ENCODE measurements at places on chromosomes 6 and 20.

DNA sequence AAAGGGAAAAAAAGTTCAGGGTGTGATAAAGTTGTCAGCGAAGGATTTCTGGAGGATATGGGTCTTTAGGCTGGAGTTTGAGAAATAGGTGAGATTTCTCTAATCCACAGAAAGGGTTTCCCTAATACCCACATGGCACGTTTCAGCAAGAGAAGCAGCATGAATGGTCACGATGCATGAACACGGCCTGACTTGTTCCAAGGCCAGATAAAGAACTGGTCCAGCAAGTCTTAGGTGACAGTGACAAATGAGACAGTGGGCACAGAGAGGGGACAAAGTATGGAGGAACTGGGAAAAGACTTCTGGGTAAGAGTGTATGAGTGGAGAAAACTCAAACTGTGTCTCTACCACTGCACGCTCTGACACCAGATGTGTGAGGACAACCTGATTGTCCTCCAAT lies 262.0 kb upstream of the FOXQ1 start:
- DNase-seq: no peak

DNA sequence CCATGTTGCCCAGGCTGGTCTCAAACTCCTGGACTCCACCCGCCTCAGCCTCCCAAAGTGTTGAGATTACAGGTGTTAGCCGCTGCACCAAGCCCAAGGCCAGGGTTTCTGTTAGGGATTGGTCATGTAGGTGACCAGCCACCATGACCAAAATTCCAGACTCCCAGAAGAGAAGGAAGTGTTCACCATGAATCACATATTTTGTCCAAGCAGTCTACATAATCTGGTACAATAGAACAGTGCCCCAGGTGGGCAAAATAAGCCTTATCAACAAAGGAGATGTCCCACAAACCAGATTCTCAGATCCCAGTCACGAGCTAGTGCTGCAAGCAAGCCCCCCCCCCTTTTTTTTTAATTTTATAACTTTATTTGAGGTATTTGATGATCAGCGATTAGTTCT lies 20.0 kb downstream of the ZNF341 start:
- DNase-seq: no peak

DNA sequence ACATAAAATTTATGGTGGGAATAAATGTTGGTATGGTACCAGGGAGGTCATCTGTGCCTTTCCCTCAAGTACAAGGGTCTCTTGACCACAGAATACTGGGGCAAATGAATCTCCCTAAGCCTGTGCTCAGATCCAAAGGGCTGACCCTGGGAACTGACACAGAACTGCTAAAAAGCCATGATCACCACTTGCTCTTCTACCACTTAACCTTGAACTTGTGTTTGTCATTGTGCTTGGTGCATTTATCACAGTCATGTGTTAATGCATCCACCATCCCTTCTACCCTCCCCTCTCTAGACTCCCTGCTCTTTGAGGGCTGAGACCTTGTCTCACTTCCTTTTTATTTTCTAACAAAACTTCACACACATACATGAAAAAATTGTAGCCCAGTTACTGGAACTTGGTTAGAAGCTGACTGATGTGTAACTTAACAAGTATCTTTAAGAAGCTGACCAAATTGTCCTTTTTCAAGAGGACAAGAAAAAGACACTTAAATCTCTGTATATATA lies 46.1 kb upstream of the PBOV1 start:
- no peak for DNase-seq

DNA sequence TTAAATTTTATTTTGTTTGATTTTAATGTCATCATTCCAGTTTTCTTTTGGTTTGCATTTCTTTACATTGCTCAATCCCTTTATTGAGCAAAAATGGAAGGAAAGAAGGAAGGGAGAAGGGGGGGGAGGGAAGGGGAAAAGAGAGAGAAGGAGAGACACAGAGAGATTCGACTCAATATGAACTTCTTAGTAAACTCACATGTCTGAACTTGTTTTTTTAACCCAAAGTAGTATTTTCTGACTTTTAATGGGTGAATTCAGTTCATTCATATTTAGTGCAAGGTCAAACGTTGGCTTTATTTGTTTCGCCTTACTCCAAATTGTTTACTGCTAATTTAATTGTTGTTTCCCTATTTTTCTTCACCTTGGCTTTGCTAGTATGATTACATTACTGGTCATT lies 278.6 kb downstream of the COL12A1 start:
- DNase-seq: no peak
